ENCODE measurements at places on chromosomes 4 and X. TPM values are rescaled to one million over a fixed set of nuclear protein-coding genes. Genes with fewer than 3 reads are reported as not detected.
A peak's percentile ranks its signal among the peaks of the same experiment; 100 is the strongest.

DNA sequence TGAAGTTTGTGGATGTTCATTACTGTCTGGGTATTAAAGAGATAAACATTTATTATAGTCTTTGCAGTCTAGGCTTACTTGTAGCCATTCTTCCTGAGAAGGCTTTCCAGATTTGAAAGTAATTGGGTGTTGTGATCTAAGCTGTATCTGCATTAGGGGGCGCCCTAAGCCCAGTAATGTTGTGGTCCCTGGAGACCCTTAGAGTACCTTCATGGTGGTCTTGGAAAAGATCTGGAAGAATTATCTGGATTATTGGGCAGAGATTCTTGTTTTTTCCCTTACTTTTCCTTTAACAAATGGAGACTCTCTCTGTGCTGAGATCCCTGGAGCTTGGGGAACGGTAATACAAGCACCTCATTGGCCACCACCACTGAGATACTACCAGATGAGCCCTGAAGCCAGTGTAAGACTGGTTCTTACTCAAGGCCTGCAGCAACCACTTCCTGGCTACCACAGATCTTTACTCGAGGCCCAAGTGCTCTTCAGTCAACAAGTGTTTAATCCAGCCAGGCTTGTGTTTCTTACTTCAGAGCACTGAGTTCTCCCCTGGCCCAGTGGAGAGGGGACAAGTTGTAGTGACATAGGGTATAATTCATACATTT lies 63.1 kb downstream of the RTL3 start:
- no peaks in the 10 kb centered on the region for H3K27me3 ChIP-seq
- peaks cover 2% of the 10 kb centered on the region for H3K36me3 ChIP-seq
- DNase-seq: no peak
- H3K27ac ChIP-seq: no peak overlapping the region

Gene CLNK
- total RNA-seq: not detected

DNA sequence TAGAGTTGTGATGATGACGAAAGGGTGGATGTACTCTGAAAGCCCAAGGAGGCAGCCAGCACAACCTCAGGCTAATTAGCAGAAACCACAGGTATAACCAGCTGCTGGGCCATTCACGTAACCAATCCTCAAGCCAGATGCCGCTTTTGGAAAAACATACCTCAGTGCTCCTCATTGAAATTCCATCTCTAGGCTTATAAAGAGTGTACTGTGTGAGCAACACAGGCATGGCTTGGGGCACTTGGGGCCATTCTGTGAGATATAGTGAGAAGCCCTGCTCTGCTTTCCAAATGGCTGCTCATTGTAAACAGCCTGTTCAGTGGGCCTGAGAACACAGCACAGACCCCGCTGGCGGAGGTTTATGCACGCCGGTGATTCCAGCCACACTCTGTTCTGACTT lies 182.1 kb upstream of the HHIP start:
- no peak overlapping the region for H3K4me3 ChIP-seq
- H3K4me1 ChIP-seq: peaks cover 6% of the 10 kb centered on the region
- H3K27ac ChIP-seq: no peak overlapping the region
- DNase-seq: no peak

DNA sequence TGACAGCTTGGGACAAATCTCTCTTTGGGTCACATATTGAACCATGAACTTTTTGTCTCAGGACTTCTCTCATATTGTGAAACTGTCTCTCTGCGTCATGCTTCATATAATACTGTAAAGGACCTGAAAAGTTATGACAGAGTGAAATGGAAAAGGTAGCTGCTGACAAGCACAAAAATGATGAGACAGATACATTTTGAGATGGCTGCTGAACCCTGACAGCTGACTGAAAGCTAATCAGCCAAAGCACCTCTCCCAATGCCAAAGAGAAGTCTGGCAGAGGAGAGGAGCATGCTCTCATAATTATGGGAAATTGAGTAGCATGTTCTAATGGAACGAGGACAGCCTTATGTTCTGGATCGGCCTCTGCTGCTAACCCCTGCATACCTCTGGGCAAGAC lies 873.4 kb upstream of the ADGRL3 start:
- no peak for DNase-seq
- H3K36me3 ChIP-seq: no peaks in the 10 kb centered on the region
- H3K27me3 ChIP-seq: peaks cover 6% of the 10 kb centered on the region
- H3K4me3 ChIP-seq: no peak overlapping the region
- H3K4me1 ChIP-seq: peaks cover 17% of the 10 kb centered on the region

GRCh38 chrX:140822184-140822583 lies 112.6 kb downstream of the LINC00632 start:
- peaks cover 7% of the 10 kb centered on the region for H3K4me1 ChIP-seq
- H3K36me3 ChIP-seq: no peaks in the 10 kb centered on the region
- no peak overlapping the region for H3K27ac ChIP-seq

DNA sequence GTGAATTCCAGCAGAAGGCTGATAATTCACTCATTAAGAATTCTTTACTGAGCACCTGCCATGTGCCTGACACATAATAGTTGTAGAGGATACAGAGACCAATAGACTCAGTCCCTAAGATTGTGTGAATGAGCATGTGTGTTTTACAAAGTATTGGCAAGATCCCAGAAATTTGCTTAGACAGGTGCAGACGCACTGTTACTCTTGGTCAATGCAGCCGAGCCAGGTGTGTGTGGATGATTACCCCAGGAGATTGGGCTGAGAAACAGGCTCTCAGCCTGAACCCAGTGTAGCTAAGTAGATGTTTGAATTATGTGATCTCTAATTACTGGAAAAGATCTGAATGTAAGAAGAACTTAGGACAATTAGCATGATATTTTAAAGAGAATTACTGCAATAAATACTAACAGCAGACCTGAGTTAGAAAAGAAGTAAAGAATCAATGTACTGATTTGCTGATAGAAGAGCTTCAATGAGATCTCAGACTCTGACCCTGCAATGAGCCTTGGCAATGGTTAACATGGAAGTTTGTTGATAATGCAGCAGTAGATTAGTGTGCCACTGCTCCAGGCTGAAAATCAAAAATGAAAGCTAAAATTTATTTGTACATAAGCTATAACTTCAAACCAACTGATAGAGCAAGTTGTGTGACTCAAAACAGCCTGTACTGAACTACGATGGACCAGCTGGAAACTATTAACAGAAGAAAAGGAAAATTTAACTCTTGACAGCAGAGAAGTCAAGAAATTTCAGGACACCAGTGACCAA lies 32.2 kb upstream of the NDST4 start:
- H3K4me3 ChIP-seq: no peak overlapping the region
- no peak overlapping the region for H3K27ac ChIP-seq
- H3K27me3 ChIP-seq: no peaks in the 10 kb centered on the region
- H3K36me3 ChIP-seq: no peaks in the 10 kb centered on the region
- peaks cover 2% of the 10 kb centered on the region for H3K4me1 ChIP-seq

DNA sequence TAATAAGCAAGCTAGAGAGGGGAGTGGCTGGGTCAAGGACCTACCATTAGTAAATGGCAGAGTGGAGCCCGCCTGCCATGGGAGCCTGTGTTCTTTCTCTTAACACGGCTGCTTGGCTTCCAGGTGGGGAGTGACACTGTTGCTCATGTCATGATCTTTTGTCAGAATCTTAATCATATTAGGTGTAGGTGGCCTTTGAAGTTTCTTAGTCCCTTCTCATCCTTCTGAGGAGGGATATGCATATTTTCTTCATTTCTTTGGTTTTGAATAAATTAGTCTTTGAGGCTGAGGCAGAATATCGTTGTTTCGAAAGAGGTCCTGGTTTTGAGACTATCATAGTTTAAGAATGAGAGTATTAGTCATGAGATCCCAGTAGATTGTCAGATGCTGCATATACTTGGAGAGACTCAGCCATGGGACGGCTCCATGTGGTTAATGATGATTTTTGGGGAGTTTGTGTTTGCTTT lies 28.9 kb downstream of the SNX25 start:
- no peak for DNase-seq
- H3K27ac ChIP-seq: peak overlapping the region; percentile 74
- H3K36me3 ChIP-seq: no peaks in the 10 kb centered on the region
- H3K4me3 ChIP-seq: no peak overlapping the region

DNA sequence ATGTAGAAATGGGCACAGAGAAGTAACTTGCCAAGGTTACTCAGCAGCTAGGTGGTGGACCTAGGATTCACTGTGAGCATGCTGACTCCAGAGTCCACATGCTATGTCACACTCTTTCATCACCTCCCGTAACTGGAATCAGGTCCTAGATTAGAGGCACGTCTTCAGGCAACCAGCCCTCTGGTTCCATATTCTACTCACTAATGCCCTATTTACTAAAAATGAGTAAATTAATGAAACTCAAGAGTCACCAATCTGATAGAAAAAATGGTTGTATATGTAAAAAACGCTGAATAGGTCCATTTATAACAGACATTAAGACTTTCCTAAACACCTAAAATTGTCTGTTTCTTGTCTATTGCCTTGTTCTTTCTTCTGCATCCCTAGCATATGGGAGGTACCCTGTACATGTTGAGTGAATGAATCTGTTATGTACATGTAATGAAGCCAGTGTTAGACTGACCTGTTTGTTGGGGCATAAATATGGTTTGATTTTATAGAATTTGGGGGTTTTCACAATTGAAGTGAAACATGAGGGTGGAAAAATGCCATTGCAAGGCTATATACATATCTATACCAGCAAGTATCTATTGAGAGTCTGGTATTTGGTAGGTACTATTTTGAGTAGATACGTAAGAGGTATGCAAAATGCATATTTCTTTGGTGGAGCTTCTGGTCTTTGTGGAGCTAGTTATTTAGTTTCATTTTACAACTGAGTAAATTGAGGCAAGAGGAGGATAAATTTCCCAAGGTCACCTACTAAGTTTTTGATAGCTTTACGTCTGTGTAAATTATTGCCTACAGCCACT lies 7.5 kb upstream of the RUFY3 start:
- H3K36me3 ChIP-seq: no peaks in the 10 kb centered on the region
- no peak overlapping the region for H3K27ac ChIP-seq
- no peak for DNase-seq
- H3K4me1 ChIP-seq: peaks cover 5% of the 10 kb centered on the region
- H3K4me3 ChIP-seq: no peak overlapping the region

GRCh38 chr4:7238300-7238960 lies 46.1 kb downstream of the SORCS2 start:
- H3K4me3 ChIP-seq: no peak overlapping the region
- no peaks in the 10 kb centered on the region for H3K36me3 ChIP-seq
- H3K4me1 ChIP-seq: peaks cover 12% of the 10 kb centered on the region
- DNase-seq: no peak
- H3K27me3 ChIP-seq: peaks cover 11% of the 10 kb centered on the region
- H3K27ac ChIP-seq: no peak overlapping the region

Gene CPXCR1
- not detected for total RNA-seq

Gene ZNF518B
- total RNA-seq: 35.1 TPM

DNA sequence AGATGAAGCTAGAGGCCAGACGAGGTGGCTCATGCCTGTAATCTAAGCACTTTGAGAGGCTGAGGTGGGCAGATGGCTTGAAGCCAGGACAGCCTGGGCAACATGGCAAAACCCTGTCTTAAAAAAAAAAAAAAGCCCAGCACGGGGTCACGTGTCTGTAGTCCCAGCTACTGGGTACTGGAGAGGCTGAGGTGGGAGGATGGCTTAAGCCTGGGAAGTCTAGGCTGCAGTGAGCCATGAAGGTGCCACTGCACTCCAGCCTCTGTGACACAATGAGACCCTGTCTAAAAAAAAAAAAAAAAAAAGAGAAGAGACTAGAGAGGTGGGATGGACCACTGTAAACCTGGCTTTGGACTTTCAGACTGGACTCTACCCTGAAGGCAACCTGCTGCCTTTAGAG lies 10.7 kb upstream of the LRBA start:
- H3K27ac ChIP-seq: no peak overlapping the region
- no peaks in the 10 kb centered on the region for H3K4me1 ChIP-seq
- no peak for DNase-seq
- no peak overlapping the region for H3K4me3 ChIP-seq
- no peaks in the 10 kb centered on the region for H3K36me3 ChIP-seq

DNA sequence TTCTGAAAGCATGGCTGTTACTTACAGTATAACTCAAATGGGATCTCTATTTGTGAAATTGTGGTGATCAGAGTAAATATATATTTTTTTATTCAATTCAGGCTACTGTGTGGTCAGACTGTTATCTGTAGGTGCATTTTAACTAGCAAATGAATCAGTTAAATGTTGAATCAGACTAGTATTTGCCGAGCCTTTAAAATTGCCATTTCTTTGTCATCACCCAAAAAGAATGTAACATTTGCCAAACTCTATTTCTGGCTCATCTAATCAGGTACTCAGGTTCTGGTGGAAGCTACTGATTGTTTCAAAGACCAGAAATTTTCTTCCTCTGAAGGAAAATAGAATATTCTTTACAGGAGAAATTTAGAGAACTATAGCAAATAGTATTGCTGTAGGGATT lies 1.8 kb upstream of the NAA15 start:
- DNase-seq: no peak
- peaks cover 50% of the 10 kb centered on the region for H3K4me1 ChIP-seq

DNA sequence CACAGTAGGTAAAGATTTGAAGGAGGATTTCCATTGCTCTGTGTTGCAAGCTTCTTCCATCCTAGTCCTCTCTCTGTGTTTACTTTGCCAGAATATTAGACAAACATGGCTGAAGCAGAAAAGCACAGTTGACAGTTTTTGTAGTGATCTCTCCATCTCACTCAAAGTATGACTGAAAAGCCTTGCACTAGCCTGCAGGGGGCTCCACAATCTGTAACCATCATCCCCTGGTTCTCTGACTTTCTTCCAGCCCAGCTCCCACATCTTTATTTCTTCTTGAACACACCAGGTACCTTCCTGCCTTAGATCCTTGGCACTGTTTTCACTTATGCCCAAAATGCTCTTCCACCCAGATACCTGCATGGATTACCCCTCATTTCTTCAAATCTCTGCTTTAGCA lies 34.1 kb upstream of the HHIP start:
- H3K4me3 ChIP-seq: no peak overlapping the region
- H3K36me3 ChIP-seq: peaks cover 3% of the 10 kb centered on the region
- no peaks in the 10 kb centered on the region for H3K27me3 ChIP-seq

DNA sequence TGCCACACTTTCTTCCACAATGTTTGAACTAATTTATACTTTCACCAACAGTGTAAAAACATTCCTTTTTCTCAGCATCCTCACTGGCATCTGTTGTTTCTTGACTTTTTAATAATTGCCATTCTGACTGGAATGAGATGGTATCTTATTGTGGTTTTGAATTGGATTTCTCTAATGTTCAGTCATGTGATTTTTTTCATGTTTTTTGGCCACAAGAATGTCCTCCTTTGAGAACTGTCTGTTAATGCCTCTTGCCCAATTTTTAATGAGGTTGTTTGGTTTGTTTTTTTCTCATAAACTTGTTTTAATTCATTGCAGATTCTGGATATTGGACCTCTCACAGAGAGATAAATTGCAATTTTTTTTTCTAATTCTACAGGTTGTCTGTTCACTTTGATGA lies 1195.2 kb downstream of the TECRL start:
- DNase-seq: no peak
- H3K4me3 ChIP-seq: no peak overlapping the region
- peaks cover 18% of the 10 kb centered on the region for H3K36me3 ChIP-seq

GRCh38 chr4:102734591-102735385 lies 26.0 kb downstream of the MANBA start:
- H3K27me3 ChIP-seq: no peaks in the 10 kb centered on the region
- peaks cover 31% of the 10 kb centered on the region for H3K4me1 ChIP-seq
- H3K4me3 ChIP-seq: no peak overlapping the region
- H3K36me3 ChIP-seq: peaks cover 8% of the 10 kb centered on the region

Gene TMEM35A
- total RNA-seq: 0.85 TPM

Gene PPP2R2C
- 0.94 TPM for total RNA-seq

- H3K4me3 ChIP-seq: no peak overlapping the region
- H3K27ac ChIP-seq: no peak overlapping the region
- H3K36me3 ChIP-seq: no peaks in the 10 kb centered on the region
- DNase-seq: no peak
- peaks cover 29% of the 10 kb centered on the region for H3K4me1 ChIP-seq
Measured at GRCh38 chr4:24791043-24791442, 4.3 kb upstream of the SOD3 start.

Gene OTC
- total RNA-seq: not detected

Gene NRK
- total RNA-seq: 13.1 TPM

Gene CLDN22
- total RNA-seq: not detected
